ENCODE measurements at places on chromosomes 3 and 15.

DNA sequence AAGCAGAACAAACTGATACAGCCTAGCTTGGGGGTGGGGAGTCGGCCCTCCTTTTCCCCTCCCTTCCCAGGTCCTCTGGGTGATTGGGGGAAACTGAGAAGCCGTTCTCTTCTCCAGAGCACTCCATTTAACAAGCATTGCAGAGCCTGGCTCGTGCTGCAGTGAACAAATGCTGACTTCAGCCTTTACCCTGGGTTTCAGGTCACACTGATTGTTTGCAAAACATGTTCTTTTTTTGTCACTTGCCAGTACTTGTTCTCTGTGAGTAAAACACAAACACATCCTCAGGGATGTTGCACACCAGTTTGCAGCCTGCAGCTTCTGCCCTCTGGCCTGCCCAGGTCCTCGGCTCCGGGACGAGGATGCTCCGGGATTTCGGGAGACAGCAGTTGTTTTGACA is 132.8 kb downstream of the PGPEP1L start:
- DNase-seq, result no peak

- DNase-seq, result no peak
These were observed 13.9 kb upstream of the SLITRK3 start for GRCh38 chr3:165210132-165210531.

- no peak for DNase-seq
These were observed 210.5 kb upstream of the TLE3 start for GRCh38 chr15:70308011-70308734.

GRCh38 chr3:134850761-134851160 is 55.7 kb downstream of the EPHB1 start:
- DNase-seq, result no peak

GRCh38 chr3:130905551-130905950 is 11.7 kb downstream of the ATP2C1 start:
- no peak for DNase-seq

- no peak for DNase-seq
These were observed 48.0 kb downstream of the ZIC4 start for GRCh38 chr3:147358144-147358992.

DNA sequence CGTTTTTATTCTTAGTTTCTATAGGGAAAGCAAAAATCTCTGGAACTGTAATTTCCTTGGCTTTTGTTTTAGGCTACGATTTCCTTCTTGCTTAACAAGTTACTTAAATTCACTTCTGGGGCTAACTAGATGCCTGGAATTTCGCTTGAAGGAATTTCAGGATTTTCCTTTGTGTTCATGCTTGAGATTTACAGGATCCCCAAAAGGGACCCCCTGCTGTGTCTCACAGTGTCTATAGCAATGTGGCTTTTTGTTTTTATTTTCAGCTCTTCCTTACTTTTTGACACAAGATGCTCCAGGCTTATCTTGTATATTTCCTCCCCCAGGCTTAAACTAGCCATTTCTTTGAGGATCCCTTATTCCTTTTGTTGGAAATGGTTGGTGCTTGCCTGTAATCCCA is 95.5 kb upstream of the DPPA4 start:
- no peak for DNase-seq

DNA sequence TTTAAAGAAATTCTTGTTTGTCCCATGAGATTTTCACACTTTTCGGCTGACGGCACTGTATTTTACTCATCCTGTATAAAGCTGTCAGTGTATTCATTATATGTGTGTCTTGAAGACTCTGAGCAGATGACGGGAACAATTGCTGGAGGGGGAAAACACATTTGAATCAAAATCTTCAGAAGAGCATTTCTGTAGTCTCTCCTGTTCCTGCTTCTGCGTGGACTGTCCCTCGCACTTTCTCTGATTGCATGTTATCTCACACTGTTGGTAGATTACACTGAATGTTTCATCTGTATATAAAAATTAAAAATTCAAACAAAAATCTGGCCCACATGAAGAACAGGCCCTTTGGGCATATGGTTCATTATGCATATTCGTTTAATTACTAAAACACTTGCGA is 184.9 kb downstream of the MCTP2 start:
- DNase-seq, result no peak

DNA sequence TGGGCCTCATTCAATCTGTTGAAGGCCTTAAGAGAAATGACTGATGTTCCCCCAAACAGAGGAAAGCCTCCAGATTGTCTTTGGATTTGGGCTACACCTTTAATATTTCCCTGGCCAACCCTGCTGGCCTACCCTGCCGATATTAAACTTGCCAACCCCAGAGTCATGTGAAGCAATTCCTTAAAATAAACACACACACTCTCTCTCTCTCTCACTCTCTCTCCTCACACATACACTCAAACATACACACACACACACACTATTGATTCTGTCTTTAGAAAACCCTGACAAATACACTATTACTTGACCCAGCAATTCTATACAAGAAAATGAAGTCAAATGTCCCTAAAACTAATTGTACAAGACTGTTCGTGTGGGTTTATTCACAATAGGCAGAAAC is 109.9 kb upstream of the ST8SIA2 start:
- no peak for DNase-seq

DNA sequence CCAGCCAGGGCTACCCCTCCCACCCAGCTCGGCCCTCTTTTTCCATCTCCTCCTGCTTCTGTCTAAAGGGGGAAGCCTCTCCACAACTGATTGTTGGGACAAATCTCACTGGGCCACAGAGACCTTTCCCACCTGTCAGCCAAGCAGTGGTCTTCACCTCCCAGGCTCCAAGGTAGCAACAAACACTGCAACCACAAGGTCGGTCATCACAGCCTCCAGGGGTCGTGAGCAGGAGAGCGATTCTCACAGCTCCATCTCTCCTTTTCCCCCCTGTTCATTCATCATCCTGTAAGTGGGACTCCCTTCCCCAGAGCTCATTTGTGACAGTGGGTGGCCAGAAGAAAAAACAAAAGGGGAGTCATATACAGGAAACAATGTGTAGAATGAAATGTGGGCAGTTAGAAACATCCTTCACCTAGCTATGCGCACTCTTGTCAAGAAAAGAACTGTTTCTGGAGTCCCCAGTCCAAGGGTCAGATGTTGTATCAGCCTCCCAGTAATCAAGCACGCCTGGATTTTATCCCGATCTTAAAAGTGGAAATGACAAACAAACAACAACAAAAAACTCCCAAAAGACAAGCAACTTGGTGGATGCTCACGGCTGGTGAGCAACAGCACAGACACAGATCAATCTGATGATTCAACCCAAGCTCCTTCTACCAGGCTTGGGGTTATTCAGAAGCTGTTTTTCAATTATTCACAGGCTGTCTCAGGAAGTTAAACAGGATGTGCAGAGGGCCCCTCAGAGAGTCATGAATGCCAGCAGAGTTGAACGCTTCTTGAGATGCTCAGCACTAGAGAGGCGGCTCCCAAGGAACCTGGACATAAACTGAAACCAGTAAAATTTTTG is 22.4 kb downstream of the LYZL4 start:
- DNase-seq, result no peak

GRCh38 chr3:40179016-40179415 is 130.5 kb upstream of the EIF1B start:
- DNase-seq, result peak; percentile 73

- no peak for DNase-seq
These were observed 119.1 kb upstream of the PLCL2 start for GRCh38 chr3:16765661-16766060.

DNA sequence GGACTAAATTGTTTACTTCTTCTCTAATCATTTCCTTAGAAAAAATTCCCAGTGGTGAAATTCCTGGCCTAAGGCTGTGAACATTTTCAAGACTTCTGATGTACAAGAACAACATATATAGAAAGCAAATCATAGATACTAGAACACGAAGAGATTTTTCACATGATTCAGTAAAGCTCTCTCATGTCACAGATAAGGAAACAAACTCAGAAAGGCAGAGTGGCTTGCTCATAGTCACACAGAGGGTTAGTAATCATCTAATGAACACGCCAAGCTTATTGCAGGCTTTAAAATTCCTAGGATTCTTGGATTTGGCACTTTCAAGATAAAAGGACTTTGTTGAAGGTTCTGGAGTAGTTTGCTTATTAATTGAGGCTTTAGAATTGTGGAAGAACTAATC is 26.2 kb downstream of the CRTAP start:
- DNase-seq, result no peak

DNA sequence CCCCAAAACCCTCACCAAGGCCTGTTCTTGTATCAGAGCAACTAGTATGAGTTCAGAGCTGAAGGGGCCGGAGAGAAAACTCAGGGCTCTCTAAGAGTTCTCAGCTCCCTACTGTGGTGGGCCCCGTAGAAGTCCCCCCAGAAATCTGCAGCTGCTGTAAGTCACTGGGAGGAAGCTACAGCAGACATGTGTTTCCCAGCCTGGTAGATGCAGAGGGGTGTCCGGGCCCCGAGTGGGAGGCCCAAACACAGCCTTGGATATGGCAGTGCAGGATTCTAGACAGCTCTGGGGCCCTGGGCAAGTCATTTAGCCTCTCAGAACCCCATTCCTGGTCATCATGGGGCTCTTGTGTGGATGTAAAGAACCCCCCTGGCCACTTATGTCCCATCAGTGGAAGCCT is 39.2 kb upstream of the CSPG4 start:
- DNase-seq, result no peak

- no peak for DNase-seq
These were observed 401.7 kb upstream of the CDIN1 start for GRCh38 chr15:36177590-36178302.

DNA sequence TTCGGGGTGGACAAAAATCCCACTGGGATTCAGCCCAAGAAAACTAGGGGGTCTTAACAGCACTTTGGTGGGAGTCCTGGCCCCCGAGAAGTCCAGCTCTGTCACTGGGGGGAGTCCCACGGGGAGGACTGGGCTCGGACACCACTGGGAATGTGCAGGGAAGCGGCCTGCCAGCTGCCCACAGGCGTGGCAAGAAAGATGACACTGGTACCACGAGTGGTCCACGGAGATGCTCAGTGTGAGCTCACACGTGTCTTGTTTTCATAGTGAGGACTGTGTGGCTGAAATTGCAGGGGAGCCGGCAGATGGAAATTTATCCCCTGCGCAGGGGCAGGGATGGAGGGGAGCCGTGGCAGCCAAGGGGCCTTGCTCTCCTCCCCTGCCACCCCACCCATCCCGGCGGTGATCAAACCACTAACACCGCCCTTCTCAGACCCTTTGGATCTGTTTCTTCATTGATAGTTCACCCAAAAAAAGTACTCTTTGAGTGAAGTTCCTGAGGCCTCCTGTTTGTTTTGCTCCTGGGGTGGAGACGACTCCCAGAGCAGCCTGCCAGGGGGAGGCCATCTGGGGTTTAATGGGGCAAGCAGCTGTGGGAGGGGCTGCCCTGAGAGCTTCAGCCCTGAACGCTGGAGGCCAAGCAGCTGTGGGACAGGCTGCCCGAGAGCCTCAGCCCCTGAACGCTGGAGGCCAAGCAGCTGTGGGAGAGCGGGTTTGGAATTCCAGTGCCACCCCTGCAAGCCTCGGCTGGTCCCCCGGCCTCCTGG is 130.9 kb downstream of the LRRK1 start:
- DNase-seq, result no peak

GRCh38 chr3:12875857-12876836 is 34.8 kb upstream of the RPL32 start:
- DNase-seq, result no peak

GRCh38 chr3:175731543-175731942 is 872.4 kb downstream of the NAALADL2 start:
- no peak for DNase-seq

GRCh38 chr3:71987828-71988227 is 202.9 kb upstream of the PROK2 start:
- no peak for DNase-seq

DNA sequence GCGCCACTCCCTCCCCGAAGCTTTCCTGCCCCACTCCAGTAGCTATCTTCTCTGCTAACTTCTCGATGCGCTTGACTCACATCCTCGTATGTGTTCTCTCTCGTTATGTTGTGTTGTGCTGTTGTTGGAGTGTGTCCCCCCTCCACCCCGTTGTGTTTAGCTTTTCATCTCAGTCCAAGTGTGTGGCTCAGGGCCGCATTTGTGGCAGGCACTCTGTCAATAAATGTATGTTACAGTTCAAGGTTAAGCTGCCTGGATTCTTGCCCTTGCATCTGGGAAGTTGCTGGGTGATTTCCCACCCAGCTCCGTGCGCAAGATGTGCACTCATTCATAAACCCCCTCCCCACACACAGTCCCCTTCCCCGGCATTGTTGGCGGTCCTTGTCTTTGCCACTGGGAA is 71.9 kb downstream of the PGPEP1L start:
- DNase-seq, result no peak

DNA sequence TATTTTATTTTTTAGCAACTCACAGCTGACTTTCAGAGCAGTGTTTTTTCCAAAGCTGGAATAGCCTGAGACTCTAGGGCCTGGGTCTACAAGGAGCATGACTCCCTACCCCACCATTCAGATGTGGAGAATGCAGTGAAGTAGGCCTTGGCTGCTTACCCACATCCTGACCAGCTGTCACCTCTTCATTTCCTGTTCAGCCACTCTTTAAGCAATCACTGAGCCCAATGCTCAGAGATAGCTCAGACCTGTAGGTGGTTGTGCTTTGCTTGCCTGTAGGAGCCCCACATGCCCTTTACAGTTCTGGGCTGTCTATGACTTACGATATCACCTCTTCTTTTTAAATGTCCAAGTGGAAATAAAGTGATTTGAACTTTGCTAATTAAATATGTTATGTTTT is 148.1 kb downstream of the NEK11 start:
- DNase-seq, result no peak

All from ascending aorta (tissue), 2 donors.